ENCODE measurements at places on chromosomes 11 and 22.

DNA sequence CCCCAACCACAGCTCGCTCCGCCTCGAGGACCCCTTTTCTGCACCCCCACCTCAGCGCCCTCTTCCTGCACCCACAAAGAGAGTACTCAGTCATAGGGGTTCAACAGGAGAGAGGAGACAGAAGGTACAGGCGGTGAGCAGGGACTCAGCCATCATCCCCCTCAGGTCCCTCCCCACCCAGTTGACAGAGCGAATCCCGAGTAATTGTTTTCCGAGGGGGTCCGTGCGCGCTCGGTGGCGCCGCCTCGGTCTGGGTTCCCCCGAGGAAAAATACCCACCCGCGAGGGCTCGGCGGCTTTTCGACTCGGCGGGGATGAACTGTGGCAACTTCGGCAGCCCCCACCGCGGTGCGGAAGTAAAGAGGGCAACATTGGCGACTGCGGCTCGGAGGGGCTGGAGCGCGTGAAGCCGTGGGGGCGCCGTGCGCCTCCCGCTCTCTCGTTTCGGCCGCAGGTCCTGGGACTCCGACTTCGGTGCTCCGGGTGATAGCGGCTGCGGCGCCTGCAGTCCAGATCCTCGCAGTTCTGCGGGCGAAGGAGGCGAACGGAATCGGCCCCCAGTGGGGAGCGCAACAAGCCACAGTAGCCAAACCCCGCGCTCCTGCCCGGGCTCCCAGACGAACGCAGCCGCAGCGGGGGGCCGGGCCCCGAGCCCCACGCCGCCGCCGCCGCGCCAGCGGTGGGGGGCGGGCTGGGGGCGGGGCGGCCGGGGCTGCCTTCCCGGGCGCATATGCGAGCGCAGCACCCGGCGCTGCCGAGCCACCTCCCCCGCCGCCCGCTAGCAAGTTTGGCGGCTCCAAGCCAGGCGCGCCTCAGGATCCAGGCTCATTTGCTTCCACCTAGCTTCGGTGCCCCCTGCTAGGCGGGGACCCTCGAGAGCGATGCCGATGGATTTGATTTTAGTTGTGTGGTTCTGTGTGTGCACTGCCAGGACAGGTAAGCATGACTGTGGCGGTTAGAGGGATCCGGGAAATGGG lies at the start of gene NELL1:
TSS of gene NELL1 (plus strand) at position 743 of the 976 bp plus-strand sequence.
- DNase-seq, result no peak

GRCh38 chr11:30333405-30333804 lies 10.5 kb downstream of the ARL14EP start:
- no peak for DNase-seq

- no peak for DNase-seq
These were observed 55.9 kb downstream of the SEZ6L start for GRCh38 chr22:26225207-26225606.

GRCh38 chr11:76086743-76087635 lies 119.3 kb downstream of the WNT11 start:
- DNase-seq, result peak; percentile 55

Data from AG04449 (cell line).